Activated naive CD4-positive, alpha-beta T cell treated with Interleukin-2 at 50 U/mL for 16 hours (primary cell): ENCODE measurements at places on chromosomes 2 and 18.

DNA sequence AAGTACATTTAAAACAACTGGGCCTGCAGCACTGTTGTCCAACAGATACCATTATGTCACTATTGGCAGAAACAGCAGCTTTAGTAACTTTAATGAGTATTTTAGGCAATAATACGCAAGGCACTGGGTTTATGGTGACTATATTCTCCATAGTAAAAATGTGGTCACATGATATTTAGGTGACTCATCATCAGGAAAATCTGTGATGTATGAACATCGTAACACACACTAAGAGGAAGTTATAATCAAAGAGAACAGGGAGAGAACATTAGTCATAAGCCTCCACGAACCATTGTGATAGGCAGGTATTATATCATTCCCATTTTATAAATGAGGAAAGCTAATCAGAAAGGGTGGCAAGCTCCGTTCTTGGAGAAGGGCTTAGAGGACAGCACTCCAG, 36.9 kb downstream of the RAPH1 start:
- no peak for DNase-seq

- DNase-seq, result no peak
These were observed 9.0 kb upstream of the DSEL start for GRCh38 chr18:67525328-67526099.

GRCh38 chr18:79186649-79187048, 117.5 kb downstream of the ATP9B start:
- DNase-seq, result no peak

- DNase-seq, result no peak
These were observed 12.6 kb downstream of the HYCC2 start for GRCh38 chr2:201058914-201059313.
